Activated naive CD8-positive, alpha-beta T cell treated with anti-CD3 and anti-CD28 coated beads, Interleukin-2, amount 10 ng/mL, durations not matched to agents 7 days and 5 days (primary cell): ENCODE measurements at places on chromosomes 11 and 22. TPM values are rescaled to one million over a fixed set of nuclear protein-coding genes. Genes with fewer than 3 reads are reported as not detected.

- DNase-seq = no peak
These were observed 54.7 kb downstream of the TRMU start for GRCh38 chr22:46390105-46390651.

DNA sequence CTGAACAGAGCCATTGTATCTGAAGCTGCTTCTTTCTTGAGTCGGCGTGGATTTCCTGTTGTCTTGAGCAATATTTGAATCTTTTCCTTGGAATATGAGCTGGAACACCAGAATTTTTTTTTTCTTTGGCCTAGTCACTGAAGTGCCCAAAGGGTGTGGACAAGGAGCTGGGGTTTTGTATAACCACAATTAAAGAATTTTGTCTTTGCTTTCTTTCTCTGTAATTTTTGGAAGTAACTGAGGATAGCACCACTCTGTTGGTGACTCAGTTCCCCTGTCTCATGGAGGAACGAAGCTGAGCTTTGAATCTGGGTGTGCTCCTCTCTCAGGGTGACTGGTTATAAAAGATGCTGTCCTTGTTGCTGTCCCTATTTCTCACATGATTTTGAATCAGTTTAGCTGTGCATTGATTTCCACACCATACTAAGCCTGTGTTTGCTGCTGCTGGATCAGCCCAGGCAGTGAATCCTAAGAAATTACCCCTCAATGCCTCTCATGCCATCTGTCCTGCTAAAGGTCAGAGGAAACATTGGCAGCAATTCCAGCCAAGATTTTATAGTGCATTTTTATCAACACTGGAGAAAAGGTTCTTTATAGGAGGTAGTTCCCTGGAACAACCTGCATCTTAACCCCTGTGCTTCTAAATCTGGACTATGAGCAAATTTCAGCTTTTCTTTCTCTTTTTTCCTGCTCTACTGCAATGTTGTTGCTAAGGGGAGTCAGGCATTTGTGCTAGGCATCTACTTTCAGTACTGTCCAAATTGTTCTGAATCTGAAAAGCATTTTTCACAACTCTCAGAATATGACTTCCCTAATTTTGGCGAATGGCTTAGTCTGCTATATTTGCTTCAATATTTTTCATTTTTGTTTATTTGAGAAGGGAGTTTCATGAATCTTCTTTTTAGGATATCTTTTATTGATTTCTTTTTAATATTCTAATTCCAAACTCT, 540.8 kb downstream of the SOX6 start:
- DNase-seq = no peak

- no peak for DNase-seq
These were observed 377.2 kb downstream of the MN1 start for GRCh38 chr22:27424319-27424718.

The FOSL1 gene
- total RNA-seq = 2.0 TPM
